Stimulated activated CD4-positive, alpha-beta T cell treated with anti-CD3 and anti-CD28 coated beads, TNF-alpha, amount 100 ng/mL, for 4 hours (primary cell): ENCODE measurements at places on chromosomes 3 and 15.

DNA sequence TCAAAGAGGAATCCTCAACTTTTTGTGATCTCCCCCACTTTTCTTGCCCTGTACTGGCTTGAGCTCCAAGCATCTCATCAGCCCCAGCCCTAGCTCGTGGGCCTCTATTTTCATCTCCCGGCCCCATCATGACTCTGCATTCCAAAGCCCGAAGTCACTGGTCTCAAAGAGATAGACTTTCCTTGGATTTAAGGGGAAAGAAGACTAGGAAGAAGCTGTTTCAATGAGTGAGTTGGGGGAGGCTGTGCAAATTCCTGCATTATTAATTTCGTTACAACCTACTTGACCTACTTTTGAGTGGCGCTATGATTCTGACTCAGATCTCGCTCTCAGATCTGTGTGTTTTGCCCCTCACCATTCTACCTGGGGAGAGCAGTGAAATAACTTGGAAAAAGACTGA is 266.6 kb upstream of the TBL1XR1 start:
- DNase-seq, result no peak

GRCh38 chr3:111764645-111765091 is 94.4 kb upstream of the PHLDB2 start:
- DNase-seq, result no peak

GRCh38 chr3:37922721-37923568 is 61.3 kb downstream of the CTDSPL start:
- no peak for DNase-seq

- no peak for DNase-seq
These were observed 31.3 kb downstream of the CD200 start for GRCh38 chr3:112364291-112364690.

DNA sequence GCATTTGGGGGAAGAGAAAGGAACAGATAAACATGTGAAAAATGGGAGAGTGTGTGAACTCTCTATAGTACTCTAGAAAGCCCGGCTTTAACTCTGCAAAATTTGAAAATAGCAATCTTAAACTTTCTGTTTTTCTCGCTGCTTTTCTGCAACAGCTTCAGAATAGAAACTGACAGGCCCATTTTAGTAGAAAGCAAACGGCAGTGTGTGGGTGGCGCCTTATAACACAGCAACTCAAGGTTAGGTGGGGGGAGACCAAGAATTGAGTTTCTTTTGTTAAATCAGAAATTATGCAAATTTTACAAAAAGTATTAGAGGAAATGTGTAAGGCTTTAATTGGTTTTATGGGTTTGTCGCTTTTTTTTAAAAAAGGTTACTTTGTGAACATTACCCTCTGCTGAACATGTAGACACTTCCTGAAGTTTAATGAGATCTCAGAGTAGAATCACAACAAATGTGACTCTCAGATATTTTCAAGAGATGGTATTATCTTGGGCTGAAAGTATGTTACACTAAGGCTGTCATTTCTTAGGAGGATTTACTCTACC is 107.0 kb downstream of the PTPRG start:
- no peak for DNase-seq

- DNase-seq, result no peak
These were observed 198.6 kb upstream of the PLSCR5 start for GRCh38 chr3:146803745-146804144.
